Activated T-helper 1 cell treated with anti-CD3 and anti-CD28 coated beads, Interleukin-2, amount 50 U/mL, for 16 hours (primary cell): ENCODE measurements at places on chromosomes 7 and 10.
A peak's percentile ranks its signal among the peaks of the same experiment; 100 is the strongest.

DNA sequence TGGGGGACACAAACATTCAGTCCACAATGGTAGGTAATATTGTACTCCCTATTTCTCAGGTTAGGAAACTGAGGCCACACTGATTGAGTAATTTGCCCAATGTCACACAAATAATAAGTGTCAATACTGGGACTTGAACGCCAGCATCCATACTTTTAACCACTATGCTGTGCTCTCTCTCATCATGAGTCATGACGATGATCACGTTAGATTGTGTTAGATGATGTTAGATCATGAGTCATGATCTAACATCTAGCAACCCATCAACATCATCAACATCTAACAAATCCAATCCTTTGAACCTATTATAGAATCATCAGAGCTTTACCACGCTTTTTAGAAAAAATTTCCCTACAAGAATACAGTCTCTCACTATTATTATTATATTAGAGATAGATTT, 28.1 kb upstream of the HERPUD2 start:
- no peak for DNase-seq

GRCh38 chr7:6495597-6496262, 48.0 kb upstream of the DAGLB start:
- DNase-seq, result no peak

- DNase-seq, result no peak
Measured at GRCh38 chr10:42996588-42996987, 80.3 kb upstream of the RET start.

DNA sequence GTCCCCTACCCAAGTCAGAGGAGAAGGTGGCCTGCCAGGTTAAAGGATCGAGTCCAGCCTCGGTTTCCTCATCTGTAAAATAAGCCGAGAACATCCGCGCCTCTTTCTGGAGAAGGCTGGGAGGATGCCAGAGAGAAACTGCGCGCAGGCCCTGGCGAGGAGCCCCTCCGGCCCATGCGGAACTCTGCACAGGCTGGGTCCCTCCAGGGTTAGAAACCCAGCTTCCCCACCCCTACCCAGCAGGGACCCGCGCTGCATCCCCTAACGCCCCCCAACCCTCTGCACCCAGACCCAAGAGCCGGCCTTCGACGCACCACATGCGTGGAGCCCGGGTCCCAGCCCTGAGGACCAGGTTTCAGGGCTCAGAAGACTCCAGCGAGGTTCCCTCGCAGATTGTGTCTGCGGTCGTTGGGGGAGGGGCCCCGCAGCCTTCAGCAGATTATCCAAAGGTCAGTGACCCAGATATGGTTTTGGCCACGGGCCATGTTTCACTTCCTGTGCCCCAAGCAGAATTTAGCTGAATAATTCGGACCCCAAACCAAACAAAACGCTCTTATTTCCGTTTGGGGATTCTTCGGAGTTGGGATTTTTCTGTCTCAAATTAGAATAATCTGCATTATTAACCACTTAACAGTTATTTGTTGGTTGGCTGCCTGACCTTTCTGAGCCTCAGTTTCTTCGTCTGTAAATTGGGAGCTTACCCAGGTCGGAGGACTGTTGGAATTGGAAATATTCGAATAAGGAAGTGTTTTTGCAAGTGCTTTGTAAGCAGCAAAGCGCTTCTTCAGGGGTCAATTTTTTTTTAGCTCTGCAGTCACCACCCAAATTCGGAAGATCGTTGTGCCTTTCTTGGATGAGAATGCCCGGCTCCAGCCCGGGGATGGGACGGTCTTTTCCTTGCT, 167.7 kb downstream of the UBE2H start:
- DNase-seq, result no peak

DNA sequence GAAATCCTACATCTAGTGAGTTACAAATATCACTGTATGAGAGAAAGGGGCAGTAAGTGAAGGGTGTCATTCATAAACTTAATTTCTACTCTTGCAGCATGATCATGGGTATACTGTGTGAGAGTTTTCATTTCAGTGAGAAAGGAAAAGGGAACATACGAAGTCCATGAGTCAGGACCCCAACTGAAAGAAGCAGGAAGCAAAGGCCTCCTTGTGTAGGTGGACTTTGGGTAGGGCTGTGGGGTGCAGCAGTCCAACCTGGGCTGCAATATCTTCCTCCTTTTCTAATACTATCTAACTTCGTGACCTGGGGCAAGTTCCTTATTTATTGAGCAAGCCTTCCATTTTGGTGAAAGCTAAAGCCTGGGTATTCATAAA, 248.2 kb upstream of the TCF7L2 start:
- no peak for DNase-seq

- DNase-seq, result no peak
Measured at GRCh38 chr7:104469166-104469820, 140.9 kb downstream of the LHFPL3 start.

DNA sequence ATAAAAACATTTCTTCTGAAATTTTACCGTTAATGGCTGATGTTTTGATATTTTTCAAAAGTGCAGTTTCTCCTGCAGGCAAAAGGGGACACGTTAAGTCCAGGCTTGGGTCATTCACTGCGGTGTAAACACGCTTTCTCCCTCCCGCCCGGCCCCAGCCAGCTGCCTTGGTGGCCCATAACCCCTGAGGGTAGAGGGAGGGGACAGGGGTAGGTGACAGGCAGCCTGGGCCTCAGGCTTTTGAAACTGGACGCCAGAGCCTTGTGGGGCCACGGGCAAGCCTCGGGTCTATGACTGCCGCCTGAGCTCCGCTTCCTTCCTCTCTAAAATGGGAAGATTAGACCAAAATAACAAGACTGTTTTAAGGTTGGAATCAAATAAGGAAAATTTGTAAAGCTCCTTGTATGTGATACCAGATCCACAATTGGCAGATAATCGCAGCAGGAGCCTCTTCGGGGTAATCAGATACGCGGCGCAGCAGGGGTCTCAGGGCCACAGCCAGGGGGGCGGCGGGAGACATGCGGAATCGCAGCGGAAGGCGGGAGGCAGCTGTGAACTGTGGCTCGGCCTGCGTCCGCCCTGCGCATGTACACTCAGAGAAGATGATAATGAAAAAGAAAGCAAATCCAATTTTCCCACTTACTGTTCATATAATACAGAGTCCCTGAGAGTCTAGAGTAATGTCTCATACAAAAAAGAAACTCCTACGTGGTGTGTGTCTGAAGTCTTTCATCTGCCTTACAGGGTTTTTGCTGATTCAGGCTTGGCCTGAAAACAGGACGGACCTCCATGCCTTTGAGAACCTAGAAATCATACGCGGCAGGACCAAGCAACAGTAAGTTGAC, 138.3 kb downstream of the EGFR start:
- no peak for DNase-seq

DNA sequence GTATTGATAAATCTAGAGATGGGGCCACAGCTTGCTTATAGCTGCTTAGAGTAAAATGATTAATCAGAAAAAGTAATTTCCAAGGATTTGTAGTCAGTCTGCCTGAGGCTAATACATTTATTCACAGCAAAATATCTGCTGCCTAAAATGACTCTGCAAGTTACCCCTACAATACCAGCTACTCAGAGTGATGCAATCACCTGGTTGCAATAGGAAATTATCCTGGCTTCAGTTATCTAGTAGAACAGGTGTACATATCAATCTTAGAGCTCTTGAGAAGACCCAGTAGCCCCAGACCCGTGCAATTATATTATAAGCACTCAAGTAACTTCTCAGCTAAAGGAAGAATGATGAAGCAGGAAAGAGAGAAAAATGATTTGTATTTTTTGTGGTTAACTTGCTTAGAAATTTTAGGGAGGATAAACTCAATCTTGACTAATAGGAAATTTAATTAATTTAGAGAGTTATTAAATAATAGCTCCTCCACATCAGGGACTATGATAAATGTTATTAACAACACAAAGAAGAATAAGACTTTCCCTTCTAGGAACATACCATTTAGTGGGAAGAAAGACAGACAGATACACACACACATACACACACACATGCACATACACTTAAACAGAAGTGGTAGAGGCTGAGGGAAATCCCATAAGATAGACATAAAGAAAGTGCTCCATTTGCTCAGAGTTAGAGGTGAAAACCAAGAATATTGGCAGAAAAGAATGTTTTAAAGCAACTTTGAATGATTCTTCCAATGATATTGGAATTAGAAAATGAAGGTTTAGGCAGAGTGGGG, 140.4 kb upstream of the PRSS1 start:
- no peak for DNase-seq

- no peak for DNase-seq
Measured at GRCh38 chr10:38093816-38094157, 350 bp upstream of the ZNF37A start.

GRCh38 chr10:128078136-128078969, 47.9 kb downstream of the MKI67 start:
- no peak for DNase-seq

GRCh38 chr7:105691082-105691679, 109.9 kb upstream of the EFCAB10 start:
- DNase-seq, result peak; percentile 20

GRCh38 chr7:131222171-131222570, 105.5 kb upstream of the MKLN1 start:
- no peak for DNase-seq

GRCh38 chr10:78491812-78492211, 458.1 kb downstream of the RPS24 start:
- no peak for DNase-seq

DNA sequence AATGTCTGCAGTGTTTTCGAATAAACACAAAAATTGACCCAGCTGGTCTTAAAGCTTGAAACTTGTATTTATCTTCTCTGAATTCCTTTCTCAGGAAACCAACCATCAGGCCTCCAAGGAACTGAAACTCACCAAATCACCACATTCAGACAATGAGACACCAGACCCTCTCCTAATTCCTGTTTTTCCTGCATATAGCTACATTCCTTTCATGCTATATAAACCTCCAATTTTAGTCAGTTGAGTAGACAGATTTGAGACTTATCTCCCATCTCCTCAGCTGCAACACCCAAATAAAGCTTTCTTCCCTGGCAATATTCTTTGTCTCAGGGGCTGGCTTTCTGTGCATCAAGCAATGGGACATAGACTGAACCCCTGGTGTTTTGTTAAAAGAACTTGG, 317.0 kb downstream of the CACNA2D1 start:
- DNase-seq, result no peak

GRCh38 chr10:18079665-18080295, 60.4 kb upstream of the CACNB2 start:
- DNase-seq, result no peak

GRCh38 chr10:75497997-75498883, 66.8 kb downstream of the LRMDA start:
- no peak for DNase-seq

DNA sequence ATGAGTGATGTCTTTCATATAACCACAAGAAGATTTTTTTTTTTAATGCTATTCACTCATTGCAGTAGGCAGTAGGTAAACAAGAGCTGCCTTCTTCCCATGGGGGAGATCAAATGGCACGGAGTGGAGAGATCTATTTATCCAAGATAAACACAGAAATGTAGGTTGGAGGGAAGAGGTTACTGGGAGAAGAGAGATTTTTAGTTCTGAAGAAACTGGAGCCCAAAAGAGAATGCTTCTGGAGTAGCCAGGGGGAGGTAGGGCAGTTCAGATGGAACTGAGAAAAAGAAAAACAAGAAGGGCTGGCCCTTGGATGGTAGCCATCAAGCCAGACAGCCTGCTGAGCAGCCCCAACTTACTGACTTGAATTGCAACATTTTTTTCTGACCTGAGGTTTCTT, 270.1 kb upstream of the TPK1 start:
- DNase-seq, result no peak

GRCh38 chr10:31359979-31360378, 41.0 kb downstream of the ZEB1 start:
- DNase-seq, result no peak

GRCh38 chr7:100111914-100112313, 7.2 kb downstream of the TAF6 start:
- no peak for DNase-seq

- DNase-seq, result no peak
Measured at GRCh38 chr10:4708123-4708759, 117.8 kb upstream of the AKR1E2 start.

GRCh38 chr10:19580691-19581090, 235.5 kb upstream of the PLXDC2 start:
- no peak for DNase-seq

- DNase-seq, result no peak
Measured at GRCh38 chr7:64872351-64873154, 30.5 kb upstream of the ZNF273 start.

DNA sequence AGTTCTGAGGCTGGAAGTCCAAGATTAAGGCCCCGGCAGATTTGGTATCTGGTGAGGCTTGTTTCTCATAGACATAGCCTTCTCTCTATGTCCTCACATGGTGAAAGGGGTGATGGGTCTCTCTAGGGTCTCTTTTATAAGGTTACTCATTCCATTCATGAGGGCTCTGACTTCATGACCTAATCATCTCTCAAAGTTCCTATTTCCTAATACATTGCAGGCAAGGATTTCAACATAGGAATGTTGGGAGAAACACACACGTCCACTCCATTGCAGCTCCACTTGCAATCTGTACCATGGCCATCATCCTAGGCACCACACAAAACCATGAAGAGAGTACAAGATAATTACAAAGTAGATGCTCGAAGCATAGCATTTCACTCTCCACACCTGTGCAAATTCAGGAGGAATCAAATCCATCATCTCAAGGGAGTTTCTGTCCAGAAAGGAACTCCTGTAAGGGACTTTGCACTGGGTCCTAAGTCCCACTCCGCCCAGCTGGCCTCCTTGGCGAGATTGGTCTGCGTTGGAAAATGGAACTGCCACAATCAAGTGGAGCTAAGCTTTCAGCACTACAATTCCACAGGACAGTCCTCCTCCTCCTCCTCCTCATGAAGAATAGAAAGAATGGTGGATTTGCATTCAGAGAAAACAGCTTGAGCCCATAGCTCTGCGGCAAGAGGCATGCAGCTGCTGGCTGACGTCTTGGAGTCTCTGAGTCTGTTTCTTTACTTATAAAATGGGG, 8.8 kb downstream of the DDC start:
- no peak for DNase-seq

DNA sequence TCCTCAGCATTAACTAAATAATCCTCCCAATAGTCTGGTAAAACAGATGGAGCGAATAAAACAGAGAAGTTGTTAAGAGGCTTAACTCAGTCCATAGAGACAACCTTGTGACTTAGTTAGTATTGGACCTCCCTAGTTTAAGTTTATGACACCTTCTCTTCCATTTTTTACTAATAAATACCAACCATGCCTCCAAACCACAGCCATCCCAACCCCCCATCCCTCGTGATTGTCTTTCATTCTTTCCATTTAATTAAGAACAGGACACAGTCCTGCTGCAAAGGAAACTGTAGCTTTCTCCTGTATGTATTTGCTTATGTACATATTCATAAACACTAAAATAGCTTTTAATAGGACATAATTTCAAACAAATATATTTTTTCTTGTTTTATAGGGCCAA, 238.2 kb downstream of the SEMA3D start:
- no peak for DNase-seq

DNA sequence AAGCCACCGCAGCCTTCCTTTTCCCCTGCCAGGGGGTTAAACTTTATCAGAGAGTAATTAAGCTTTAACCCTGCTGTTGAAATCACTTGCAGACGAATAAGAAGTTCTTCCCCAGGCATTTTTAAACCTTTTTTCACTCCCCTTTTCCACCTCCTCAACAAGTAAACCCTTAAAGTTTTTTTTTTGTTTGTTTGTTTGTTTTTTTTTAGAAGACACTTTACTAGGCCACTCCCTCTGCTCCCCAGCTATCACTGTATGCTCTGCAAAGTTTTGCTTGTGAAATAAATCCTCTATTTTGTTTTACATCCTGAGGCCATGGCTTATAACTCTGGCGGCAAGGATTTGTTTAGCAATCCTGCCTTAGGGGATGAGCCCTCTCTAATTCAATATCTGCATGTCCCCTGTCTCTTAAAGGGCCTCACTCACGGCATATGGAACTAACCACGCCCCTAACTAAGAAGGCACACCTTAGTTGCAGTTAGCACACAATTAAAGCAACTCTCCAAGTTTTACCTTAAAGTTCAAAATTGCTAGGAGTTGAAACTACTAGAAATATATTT, 1354.7 kb upstream of the LRRTM3 start:
- no peak for DNase-seq
